Natural killer cell treated with Interleukin-12 subunit alpha and Interleukin-12 subunit beta and Interleukin-15 and Interleukin-18, amount 100 ng/mL, for 72 hours (primary cell): ENCODE measurements at places on chromosomes 6 and 20. TPM values are rescaled to one million over a fixed set of nuclear protein-coding genes. Genes with fewer than 3 reads are reported as not detected.

- no peak for DNase-seq
Observed at GRCh38 chr6:53257001-53257400, 91.7 kb downstream of the ELOVL5 start.

GRCh38 chr6:54188846-54189245 lies 77.6 kb downstream of the MLIP start:
- no peak for DNase-seq

DNA sequence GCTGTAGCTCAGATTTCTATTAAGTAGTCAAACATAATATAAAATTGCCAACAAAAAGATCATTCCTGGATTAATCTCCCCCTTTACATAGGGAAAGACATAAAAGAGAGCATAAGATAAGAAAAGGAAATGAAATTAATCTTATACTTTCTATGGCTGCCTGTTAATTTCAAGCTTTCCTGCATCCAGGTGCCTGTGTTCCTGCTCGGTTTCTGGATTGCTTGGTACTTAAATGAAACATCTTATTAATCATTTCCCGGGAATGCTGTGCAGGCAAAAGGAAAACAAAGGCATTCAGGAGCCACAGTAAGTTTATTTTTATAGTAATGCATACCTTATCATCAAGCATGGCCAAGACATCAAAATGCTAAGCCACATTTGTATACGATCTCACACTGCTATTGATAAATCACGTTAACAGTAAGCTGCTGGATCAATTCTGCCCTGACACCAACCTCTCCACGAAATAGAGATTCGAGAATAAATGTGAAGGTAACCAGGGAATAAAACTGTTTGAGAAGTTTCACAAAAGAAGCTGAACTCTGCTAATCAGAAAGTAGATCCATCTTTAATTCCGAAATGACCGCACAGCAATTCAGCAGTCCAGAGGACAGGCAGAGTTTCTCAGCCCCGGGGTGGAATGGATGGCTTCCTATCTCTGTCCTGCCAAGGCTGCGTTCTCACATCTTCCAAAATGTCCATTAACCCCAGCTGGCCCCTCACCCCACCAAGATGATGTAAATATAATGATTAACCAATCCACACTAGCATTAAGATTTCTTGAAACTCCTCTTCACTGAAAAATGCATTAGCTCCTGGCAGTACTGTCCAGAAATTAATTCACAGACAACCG lies 32.6 kb upstream of the APCDD1L start:
- DNase-seq = no peak

DNA sequence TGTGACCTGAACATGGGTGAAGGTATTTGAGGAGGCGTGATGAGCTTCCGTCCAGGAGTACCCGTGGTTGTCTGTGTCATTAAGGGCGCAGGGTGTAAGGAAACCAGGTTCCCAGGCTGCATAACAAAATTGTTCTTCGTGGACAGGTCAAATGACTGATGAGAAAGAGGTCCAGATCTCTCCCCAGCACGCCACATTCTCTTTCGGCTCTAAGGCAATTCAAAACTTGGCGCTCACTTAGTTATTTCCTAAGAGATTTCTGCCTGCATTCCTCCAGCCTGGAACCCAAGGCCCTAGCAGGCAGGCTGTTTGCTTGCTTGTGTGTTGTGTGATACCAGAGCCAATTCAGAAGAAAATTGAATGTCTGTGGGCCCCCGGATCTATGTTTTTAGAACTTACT lies 139.9 kb downstream of the AGPAT4 start:
- DNase-seq = no peak

DNA sequence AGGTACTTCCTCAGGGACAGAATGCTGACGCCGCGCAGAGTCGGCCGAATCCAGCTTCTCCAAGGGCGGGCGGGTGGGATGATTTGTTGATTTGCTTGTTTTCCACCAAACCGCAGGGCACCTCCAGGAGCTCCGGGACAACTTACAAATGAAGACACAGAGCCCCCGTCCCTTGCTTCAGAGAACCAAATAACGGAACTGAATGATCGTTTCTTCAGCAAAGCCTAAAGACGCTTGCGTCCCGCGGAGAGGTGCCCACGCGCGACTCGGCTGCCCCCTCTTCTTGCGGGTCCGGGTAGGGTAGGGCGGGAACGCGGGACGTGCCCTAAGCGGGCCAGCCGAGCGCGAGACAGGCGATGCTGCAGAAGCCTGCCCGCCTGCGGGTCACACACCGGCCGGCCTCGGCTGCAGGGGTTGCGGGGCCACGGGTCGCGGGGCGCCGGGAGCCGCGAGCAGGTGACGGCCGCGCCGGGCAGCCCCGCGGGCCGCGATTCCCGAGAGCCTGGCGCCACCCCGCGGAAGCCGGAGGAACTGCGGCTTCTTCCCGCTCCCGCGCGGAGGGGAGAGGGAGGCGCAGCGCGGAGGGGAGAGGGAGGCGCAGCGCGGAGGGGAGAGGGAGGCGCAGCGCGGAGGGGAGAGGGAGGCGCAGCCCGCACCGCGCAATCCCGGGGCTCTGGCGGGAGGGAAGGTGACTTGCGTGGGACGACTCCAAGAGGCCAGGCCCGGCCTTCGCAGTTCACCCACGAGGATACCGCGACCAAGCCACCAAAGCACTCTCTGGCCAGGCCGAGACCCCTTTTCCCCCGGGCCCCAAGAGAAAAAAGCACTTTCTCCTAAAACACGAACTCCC lies 7.7 kb upstream of the FOXF2 start:
- DNase-seq = no peak

DNA sequence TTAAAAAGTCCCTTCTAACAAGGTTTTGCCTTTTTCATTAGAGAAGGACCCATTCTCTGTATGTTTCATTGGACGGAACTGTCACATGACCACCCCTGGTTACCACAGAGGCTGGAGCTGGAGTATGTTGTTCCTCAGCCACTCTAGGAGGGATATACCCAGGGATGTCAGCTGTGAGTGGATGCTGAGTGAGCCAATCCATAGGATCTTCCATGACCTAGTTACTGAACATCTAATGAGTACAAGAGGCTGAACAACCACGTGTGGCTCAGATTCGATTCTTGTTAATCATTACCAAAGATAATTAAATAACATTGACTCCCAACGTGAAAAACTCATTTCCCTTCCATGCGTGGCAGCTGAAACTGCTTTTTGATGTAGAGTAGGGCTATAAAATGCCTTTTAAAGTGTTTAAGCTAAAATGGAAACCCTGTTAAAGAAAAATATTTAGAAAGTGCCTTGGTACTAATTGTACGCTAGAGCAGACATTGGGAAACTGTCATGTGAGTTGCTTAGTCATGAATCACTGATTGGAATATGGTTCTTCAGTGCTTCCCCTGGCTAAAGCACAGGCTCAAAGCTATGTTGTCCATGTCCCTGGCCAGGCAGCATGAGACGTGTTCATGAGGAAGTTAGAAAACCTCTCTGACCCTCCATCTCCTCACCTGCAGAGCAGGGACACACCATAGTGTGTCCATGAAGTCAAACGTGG lies 256.1 kb downstream of the ZNF217 start:
- DNase-seq = no peak

- no peak for DNase-seq
Observed at GRCh38 chr20:53642196-53643030, 48.8 kb upstream of the ZNF217 start.

DNA sequence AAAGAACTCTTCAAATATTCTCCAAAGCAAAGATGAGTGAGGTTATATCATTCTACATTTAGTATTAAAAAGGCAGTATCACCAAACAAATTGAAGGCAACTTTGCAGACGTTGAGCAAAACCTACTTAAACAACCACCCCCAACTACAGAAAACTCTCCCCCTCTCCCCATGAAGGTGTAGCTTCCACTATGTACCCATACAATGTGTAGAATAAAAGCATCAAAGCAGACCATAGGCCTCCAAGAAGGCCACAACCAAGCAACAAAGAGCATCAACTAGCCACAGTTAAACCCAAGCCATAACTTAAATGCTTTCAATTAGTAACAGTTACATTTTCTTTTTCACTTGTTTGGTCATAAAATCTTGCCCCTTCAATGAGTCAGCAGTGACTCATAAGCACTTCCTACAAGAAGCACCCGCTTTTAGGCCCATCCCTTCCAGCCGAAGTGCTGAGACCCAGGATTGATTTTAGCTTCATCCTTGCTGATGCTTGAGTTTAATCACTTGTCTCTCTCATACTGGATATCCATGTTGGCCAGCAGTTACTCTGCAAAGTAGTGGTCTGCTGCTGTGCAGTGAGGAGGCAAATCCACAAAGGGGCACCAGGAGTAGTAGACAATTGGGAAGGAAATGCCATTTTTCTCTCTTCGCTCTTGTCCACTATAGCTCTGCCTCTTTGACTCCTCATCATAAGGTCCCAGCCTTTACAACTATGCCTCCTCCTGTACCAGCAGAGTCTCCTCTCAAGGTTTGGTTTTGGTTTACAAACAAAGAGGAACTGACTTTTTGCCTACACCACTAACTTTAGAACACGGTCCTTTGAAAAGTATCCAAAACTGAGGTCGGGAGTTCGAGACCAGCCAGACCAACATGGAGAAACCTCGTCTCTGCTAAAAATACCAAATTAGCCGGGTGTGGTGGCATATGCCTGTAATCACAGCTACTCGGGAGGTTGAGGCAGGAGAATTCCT lies 8.4 kb upstream of the NUP153 start:
- DNase-seq = peak; percentile 76

GRCh38 chr6:155387481-155387880 lies 68.2 kb downstream of the NOX3 start:
- DNase-seq = no peak

DNA sequence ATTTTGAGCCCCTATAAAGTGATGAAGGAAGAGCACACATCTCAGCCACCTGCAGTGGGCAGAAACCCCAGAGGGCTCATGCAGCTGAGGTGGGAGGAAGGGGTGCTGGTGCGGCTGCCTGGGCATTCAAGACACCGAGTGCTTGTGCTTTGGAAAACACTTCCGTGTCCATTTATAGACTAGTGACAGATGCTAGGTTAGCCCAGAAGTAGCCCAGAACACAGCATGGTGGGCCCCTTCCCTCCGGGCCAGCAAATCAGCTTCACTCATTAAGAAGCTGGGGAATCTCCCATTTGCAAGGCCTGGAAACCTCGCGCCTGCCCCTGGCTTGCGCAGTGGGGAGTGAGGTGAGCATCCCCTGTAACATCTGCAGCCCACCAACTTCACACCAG lies 12.9 kb downstream of the BEND3 start:
- no peak for DNase-seq

DNA sequence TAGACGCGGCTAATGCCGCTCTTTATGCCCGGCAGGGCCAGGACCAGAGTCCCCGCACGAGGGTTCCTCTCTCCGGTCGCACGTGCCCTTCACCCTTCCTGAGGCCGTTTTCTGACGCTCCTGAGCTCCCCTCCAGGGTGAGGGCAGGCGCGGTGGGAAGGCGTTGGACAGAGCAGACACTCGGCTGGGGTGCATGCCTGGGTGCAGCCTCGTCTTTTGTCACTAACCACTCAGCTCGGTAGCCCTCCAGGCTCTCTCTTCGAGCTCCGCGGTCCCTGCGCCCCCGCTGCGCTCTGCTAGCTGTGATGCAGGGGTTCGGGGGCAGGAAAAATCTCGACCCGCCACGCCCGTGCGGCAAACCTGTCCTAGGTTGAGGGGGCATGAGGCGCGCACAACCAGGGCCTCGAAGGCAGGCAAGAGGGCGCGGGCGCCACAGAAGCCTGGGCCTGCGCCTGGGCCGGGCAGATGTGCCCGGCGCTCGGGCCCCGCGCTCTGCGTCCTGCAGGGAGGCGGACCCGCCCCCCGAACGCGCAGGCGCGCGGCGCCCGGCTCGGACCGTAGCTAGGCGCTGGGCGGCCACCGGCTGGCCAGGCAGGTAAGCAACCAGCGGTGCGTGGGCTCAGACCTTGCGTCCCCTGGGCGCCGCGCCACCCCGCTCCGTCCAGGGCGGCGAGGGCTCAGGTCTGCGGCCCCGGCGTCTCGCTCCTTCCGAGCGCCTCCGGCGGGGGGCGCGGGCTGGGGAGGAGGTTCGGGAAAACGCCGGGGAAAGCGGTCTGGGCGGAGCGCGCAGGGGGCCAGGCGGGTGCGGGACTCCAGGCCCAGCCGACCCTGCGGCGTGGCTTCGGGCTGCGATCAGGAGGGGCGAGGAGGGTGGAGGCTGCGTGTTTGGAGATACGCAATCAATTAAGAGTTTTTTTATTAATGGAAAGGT lies at the start of gene L3MBTL1:
L3MBTL1 (plus strand) TSS at position 548 of the 931 bp plus-strand sequence. CDS start 5,807 bp downstream, outside the sequence.
- no peak for DNase-seq

- DNase-seq = no peak
Observed at GRCh38 chr6:128202169-128202765, 301.4 kb upstream of the THEMIS start.

- DNase-seq = no peak
Observed at GRCh38 chr20:53629436-53629835, 35.8 kb upstream of the ZNF217 start.

- no peak for DNase-seq
Observed at GRCh38 chr20:44357020-44357419, 1.5 kb downstream of the HNF4A start.

GRCh38 chr6:33935439-33936080 lies 131.8 kb upstream of the MLN start:
- no peak for DNase-seq

DNA sequence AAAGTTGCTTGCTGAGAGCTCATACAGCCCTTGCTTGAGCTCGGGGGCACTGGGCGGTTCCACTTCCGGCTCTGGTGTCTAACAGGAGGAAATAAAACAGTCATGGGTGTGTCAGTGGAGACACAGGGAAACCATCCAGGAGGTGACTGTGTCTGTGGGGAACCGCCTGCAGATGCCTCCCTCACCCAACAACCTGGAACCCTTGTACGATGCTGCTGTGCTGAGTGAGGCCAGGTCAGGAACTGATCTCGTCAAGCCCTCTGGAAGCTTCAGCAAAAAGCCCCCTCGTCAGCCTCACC lies 15.5 kb downstream of the TXNDC5 start:
- DNase-seq = no peak

DNA sequence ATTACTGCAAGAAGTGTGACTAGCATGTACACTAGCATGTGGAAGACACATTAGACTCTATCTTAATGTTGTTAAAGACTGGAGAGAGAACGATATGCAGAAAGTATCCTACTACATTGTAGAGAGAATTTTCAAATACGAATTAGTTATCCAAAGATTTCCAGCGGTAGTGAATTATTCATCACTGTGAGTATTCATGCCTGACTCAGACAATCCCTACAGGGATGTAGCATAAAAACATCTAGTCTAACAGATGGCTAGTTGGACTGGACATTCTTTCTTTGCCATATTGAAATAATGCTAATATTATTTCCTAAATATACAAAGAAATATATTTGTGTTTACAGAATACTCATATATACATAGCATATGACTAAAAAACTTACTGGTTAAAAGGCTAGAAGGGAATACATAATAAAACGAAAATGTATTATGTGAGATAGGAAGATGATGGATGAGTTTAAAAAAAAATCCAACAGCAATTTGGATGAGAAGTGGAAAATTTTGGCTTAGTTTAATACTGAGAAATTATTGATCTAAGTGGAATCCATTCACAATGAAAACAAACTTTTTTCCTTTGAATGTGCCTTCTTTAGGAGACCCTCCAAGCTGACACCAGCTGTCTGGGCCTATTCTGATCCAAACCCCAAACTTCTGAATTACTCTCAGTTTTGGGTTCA lies 580.7 kb downstream of the RFPL4B start:
- no peak for DNase-seq

Gene BTN1A1
- total RNA-seq = not detected

Gene TTK
- total RNA-seq = 27.4 TPM

Gene POPDC3
- not detected for total RNA-seq

Gene CST5
- total RNA-seq = not detected

Gene FAM217A
- not detected for total RNA-seq
